CD4-positive, alpha-beta T cell treated with Interleukin-1 beta for 1 hour (primary cell): ENCODE measurements at places on chromosomes 5 and 9.

DNA sequence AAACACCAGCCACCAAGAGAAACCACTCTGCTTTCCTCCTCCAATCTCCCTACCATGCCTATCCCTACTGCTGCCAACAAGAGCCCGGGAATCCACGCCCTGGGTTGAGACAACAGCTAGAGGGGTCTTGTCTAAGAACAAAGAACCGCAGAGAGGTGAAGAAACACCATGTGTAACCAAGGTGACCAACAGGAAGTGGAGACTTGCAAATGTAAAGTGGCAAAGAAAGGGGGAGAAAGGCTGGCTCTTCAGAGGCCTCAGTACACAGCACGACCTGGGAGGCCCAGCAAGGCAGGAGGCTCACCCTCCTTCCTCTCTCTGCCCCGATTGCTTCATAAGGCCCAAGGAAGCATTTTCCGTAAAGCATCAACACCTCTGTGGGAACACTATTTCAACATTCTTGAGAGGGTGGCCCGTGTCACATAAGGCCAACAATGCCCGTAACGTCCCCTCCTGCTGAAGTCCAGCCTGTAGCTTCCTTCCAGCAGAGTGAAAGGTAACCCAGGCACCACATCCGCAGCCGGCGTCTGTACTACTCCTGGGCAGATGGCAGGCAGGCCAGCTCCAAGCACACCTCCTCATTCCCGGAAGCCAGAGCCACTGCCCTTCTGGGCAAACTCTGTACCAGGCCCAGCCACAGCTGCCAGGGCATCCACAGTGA lies 18.3 kb downstream of the CCNJL start:
- peak; percentile 10 for DNase-seq

DNA sequence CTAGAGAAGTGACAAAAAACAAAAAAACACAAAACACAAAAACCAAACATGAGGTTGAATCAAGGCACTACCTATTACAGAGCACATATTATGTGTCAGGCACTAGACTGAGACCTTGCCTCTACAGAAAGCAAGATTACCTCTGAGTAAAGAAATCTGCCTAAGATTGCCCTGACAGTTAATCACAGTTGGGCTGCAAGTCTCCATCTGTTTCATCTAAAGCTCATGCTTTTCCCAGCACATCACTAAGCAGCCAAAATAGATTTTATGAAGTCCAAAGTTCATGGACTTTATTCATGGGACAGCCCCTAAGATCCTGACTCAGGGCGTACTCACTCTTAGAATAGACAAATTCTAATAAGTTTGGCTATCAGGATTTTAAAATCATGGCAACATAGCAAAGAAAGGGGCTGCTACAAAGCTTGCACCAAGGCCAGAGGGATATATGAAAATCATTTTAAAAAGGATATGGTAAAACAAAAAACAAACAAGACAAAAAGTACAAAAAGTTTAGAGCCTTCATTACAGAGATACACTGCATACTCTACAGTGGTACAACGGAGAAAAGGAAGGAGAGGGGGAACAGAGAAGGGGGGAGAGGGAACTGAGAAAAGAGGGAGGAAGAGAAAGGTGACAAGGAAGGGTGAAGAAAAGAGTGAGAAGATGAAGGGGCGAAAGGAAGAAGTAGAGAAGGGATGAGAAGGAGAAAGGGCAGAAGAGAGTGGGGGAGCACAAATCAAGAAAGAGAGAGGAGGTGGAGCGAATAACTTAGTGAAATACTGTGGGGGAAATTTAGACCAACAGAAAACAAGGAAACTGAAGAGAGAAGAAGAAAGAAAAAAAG lies 58.2 kb downstream of the RICTOR start:
- no peak for DNase-seq

DNA sequence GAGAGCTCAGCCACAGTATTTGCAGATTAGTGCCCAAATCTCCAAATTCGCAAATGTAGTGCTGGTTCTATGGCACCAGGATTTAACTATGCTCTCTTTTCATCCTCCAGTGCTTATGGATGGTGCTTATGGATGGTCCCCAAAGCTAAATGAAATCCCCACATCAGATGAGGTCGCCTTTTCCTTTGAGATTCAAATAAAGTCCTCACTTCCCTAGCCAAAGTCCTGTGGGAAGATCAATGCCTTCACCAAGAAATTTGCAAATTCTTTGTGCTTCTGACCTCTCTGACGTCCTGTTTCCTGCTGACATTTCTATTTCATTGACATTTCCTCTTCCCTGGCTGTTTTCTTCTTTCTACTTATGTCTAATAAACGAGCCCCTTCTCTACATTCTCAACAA lies 1077.0 kb upstream of the C9orf72 start:
- DNase-seq, result no peak

GRCh38 chr9:136742591-136743391 lies at the start of gene LCN10:
LCN10 (minus strand) TSS chr9:136742940; CDS start chr9:136742903, 37 bp downstream.
- no peak for DNase-seq

- peak; percentile 31 for DNase-seq
Measured at GRCh38 chr9:107637421-107638420, 148.2 kb upstream of the KLF4 start.

DNA sequence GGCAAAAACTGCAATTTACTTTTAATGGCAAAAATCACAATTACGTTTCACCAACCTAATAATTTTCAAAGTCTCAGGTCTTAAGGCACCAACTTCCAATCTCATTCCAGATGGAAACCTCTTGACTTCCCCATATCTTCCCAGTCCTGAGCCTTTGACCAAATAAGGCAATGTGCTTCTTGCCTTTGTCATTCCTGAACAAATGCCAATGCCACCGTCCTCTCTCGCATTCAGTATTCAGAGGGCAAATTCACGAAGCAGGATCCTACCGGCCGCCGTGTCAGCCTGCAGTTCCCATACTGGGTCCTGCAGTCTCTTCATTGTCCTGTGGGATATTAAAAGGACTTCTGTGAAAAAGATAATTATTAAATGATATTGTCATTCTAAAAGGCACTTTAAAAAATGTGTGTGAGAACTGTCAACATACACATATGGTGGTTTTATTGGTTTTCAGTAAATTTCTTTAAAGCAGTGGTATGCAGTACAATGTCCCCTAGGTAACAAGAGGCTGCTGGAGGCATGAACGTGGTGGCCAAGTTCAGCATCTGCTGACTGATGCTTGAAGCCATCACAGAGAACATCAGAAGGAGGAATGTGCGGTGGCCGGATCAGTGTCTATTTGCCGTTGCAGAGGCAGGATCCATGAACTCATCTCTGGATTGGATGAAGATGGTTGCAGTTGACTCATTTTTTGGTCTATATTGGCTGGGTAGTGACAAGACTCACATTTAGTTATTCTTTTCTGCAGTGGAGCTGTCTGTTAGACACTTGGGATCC lies 101.4 kb upstream of the IRX4 start:
- no peak for DNase-seq

DNA sequence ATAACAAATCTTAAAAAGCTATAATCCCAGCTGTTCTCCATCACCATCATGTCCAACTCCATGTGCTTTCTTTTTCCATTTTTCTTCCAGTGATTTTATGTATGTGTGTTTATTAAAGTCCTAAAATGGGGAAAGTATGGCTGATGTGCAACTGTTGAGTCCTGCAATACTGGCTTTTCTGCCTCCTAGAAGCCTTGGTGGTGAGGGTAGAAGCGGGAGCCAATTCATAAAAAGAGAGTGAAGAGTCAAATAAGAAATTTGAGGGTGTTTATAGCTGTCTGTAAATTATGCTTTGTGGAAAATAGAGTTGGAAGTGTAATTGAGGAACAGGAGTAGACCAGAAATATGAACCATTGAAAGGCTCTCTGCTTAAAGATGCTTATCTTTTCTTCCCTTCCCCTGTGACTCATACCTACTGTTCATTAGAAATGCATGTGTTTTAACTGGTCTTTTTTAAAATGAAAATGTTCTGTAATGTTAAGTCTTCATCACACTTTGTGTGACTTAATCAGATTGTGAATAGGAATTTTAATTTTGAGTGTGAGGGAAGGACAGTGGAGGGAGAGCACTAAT lies 80.1 kb downstream of the ZCCHC7 start:
- no peak for DNase-seq

GRCh38 chr9:97868859-97869258 lies 15.8 kb downstream of the FOXE1 start:
- no peak for DNase-seq

- no peak for DNase-seq
Measured at GRCh38 chr9:76895186-76895585, 10.7 kb downstream of the PRUNE2 start.

DNA sequence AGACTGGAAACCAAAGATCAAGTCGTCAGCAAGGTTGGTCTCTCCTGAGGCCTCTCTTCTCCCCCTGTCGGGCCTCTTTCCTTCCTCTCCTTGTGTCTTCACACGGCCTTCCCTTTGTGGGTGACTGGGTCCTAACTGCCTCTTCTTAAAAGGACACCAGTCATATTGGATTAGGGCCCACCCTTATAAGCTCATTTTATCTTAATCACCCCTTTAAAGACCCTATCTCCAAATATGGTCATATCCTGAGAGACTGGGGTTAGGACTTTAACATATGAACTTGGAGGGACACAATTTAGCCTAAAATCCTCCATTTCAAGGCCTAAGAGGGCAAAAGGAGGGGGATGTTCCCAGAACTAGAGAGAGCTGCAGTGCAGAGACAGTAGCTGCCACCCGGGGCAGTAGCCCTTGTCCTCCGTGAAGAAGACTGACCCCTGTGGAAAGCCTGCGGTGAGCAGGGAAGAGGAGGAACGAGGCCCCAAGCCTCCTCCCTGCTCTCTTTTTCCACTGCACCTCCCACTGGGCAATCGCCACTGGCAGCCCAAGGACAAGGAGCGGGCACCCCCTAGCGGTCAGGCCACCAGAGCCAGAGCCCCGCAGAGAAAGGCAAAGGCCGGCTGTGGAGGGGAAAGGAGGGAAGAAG lies 34.9 kb downstream of the CFAP90 start:
- peak; percentile 60 for DNase-seq

DNA sequence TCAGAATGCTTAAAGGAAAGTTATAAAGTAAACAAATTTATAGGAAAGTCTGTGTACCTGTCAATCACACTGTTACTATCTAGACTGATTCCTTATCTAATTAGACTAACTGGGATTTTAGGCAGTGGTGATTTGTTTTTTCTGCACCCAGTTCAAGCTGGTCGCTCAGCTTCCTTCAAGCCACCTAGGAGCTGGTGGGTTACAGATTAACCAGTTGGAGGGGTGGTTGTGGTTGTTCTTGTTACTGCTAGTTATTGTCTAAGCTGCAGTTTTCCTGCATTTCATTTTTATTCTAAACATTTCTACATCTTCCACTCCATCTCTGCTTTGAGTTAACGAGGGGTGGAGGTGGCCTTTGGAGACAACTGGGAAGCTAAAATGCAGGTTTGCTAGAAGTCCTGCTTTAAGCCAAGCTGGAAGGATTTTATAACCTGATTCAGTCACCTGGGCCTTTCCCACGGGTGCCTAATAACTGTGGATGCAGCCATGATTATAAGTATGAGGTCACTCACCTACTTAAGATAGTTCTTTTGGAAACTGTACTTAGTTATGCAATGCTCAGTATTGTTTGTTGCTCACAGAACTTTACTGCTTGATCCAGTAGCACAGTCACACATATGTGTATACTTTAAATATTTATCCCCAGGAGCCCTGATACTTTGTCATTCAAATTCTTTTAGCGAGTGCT lies 303.9 kb upstream of the DAP start:
- DNase-seq, result no peak

GRCh38 chr9:93226819-93227218 lies 42.9 kb downstream of the WNK2 start:
- DNase-seq, result no peak

DNA sequence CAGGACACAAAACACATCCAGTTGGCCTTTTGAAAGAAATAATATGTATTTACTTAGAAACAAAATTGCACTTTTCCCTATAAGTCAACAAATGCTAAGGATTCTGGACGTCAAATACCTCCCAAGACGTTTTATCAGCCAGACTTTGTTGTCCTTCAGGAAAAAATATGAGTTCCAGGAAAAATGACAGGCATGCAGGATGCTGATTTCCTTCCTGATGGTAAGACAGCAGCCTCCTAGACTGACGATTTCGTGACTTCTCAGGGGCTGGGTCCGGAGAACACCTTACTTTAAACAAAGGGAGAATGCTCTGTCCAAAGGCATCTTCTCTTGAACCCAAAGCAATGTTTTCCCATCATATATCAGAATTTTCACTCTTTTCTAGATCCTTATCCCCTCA lies 69.1 kb downstream of the IL6ST start:
- DNase-seq, result no peak

DNA sequence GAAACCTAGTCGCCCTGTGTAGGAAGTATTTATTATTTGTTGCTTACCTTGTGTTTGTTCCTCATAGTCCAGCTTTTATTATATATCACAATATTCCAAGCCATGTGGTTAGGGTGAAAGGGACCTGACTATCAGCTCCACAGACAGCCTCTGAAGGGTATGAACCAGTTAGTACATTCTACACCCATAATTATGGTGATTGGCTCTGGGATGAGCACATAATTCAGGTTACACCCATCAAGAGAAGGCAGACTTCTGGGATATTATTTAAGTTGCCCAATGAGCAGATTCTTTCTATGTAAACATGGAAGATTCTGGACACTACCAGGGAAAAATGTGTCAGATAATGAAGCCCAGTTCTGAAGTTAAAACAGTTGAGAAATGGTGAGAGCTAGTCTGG lies 168.0 kb downstream of the KIF4B start:
- no peak for DNase-seq

- DNase-seq, result no peak
Measured at GRCh38 chr5:145697251-145697990, 137.7 kb downstream of the PRELID2 start.

DNA sequence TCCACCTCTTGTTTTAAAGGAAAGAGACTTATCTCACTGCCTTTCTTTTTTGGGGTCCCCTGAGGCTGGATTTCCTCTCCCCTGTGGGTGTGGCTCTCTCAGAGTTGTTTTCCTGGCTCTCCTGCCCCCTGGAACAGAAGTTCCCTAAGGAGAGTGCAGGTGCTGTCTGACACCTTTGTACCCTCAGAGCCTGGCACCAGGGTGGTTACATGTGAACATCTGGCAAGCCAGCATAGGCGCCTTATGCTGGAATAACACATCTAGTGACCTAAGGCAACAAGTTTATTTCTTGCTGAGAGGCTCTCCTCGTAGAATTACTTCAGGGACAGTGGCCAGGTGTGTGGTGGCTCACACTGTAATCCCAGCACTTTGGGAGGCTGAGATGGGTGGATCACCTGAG lies 172.9 kb upstream of the PTCH1 start:
- no peak for DNase-seq

DNA sequence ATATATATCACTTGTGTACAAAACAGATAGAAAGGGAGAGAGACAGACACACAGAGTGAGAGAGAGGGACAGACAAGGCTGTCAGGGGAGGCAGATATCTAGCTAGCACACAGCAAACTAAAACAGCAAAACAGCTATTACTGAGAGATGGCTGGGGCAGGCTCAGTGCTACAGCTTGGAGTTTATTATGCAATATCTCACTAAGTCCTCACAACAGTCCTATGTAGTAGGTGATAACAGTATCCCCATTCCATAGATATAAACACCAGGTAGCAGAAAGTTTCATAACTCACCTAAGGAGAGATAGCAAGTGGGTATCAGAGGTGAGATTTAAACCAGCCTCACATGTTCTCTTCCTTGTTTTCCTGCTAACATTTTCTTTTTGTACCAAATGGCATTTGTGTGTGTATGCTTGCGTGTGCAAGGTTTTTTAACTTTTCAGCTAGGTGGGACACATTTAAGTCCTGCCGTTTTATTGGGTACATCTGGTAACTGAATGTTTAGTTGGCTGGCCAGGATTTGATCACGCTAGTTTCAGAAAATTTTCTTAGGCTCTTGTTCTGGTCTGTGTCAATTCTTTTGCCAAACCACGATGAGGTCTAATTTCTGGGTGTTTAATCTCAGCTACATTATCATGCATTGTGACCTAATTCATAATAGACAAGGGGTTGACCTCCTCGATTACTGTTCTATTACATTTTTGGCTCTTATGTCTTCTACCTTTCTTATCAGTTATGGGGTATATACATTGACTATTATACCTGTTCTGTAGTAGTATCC lies 105.1 kb downstream of the LMNB1 start:
- DNase-seq, result no peak
